Activated naive CD8-positive, alpha-beta T cell treated with anti-CD3 and anti-CD28 coated beads, Interleukin-2, amount 10 ng/mL, durations not matched to agents 7 days and 5 days (primary cell): ENCODE measurements at places on chromosomes 11 and 22. TPM values are rescaled to one million over a fixed set of nuclear protein-coding genes. Genes with fewer than 3 reads are reported as not detected.
A peak's percentile ranks its signal among the peaks of the same experiment; 100 is the strongest.

SYVN1 gene
- 45.1 TPM for total RNA-seq

DNA sequence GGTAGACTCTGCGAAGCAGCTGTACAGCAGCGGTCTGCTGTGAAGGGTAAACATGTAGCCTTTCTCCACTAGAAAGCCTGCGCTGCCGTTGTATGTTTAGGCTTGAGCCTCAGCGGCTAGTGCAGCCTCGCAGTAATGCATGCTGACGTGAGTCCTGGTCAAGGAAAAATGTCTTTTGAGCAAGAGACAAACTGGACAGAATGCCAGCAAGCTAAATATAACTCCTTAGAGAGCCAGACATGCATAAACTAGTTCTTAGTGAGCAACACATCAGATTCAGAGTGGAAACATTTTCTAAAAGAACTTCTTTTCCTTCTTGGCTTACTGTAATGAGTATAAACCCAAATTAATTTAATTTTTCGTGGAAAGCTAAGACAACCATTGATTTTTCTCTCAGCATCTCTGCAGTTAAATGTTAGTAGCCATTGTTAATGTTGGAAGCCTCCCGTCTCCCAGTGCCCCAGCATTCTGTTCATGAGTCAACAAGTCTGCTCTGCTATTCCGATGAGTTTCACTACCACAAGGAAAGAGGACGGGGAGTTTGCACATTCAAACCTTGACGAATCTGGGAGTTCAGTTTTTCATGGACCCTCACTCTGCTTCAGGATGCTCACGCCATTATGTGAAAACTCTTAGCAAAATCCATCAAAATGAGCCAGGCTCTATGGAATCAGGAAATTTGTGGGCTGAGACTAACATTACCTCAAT lies 51.4 kb downstream of the JAM3 start:
- DNase-seq = no peak

ESAM gene
- total RNA-seq = 0.91 TPM

GRCh38 chr22:27151407-27151806 lies 494.0 kb downstream of the MIAT start:
- DNase-seq = no peak

- DNase-seq = no peak
Measured at GRCh38 chr22:45197606-45198462, 34.1 kb downstream of the NUP50 start.

DNA sequence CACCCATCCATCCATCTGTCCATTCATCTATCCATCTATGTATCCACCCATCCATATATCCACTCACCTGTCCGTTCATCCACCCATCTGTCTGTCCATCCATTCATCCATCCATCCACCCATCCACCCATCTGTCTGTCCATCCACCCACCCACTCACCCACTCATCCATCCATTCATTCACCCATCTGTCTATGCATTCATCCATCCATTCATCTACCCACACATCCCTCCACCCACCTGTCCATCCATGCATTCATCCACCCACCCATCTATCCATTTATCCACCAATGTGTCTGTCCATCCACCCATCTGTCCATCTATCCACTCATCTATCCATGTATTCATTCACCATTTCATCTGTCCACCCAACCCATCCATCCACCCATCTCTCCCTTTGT lies 33.3 kb downstream of the NADSYN1 start:
- no peak for DNase-seq

ALX4 gene
- not detected for total RNA-seq

DNA sequence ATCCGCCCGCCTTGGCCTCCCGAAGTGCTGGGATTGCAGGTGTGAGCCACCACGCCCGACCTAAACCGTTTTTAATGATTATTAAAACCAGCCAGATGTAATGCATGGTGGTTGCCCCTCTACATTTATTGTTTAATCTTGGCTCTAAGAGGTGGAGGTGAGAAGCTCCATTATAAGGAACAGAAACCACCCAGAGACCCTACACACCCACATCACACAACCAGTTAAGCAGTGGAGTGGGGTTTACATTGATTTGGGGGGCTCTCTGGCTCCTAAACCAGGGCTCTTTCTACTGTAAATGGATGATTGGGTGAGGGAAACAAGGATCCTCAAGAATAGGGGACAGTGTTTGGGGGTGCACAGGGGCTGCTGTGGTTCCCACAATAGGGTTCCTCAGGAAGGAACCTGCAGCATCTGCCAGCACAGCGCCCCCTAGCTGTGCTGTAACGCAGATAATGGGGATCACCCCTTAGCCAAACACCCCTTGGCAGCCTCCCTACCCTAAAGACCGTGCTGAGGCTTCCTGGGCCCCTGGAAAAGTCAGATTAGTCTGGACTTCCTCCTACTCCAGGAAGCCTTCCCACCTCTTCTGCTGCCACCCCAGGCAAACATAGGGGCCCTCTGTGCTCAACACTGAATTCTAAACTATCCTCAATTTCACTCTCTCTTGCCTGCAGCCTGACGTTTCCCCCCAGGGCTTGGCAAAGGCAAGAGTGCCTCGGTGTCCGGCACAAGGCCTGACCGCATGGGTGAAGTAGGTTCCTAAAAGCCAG lies 2.4 kb downstream of the MPST start:
- DNase-seq = peak; percentile 69

IL17REL gene
- not detected for total RNA-seq

DNA sequence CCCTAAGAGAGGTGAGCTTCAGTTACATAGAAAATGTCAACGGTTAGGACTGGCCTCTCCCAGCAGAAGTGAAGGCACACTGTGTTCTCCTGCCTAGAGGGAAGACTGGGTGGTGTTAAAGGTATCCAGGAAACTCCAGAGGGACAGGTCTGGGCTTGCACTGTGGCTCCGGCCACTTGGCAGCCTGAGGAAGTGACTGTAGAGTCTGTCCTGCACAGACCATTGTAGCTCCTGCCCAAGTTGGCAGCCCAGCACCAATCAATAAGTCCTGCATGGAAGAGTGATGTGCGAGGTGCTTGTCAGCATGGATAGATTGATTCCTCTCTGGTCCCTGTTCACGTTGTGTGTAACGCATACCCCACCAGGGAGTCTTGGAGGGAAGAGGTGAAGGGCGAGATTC lies 284.8 kb downstream of the TENM4 start:
- DNase-seq = no peak

SLC29A2 gene
- total RNA-seq = 12.1 TPM

PDGFD gene
- total RNA-seq = 0.39 TPM

DNA sequence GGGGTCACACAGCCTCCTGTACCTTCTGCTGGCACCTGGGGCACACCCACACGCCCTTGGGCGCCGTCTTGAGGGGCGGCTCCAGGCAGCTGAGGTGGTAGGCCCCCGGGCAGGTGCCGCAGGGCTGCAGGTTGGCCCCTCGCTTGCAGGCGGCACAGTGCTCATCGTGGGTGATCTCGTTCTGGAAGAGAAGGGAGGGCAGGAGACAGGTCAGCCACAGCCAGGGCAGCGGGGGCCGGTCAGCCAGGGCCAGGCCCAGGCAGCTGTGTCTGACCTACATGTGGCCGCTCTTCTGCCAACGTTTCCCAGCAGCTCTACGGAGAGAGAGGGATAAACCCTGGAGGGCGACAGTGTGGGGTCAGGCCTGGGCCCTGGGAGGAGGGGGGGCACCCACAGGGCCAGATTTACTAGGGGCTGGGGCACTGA lies 121.9 kb downstream of the PHF21B start:
- no peak for DNase-seq

CATSPERZ gene
- total RNA-seq = not detected

DNA sequence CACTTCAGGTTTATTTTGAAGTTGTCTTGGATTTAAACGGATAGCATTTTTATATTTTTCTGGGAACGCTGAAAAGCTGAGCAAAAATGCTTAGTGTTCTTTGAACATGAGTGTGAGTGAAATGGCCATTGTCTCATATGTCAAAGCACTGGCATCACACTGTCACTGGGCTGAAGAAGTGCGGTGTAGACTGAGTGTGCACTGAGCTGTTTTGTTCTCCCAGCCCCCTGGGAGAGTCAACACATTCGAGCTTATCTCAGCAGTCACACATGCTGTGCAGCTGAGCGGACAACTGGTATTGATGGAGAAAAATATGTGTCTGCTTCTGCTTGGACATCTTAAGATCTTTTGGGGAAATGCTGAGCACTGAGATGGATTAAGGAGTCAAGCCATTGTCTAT lies 90.8 kb downstream of the TECTA start:
- no peak for DNase-seq

GRCh38 chr11:72446929-72447769 lies 12.8 kb upstream of the CLPB start:
- no peak for DNase-seq

CLCF1 gene
- 4.7 TPM for total RNA-seq

- DNase-seq = no peak
Measured at GRCh38 chr11:40701027-40701426, 758.4 kb downstream of the LRRC4C start.

CDC42EP1 gene
- total RNA-seq = not detected

MMP3 gene
- total RNA-seq = not detected

DNA sequence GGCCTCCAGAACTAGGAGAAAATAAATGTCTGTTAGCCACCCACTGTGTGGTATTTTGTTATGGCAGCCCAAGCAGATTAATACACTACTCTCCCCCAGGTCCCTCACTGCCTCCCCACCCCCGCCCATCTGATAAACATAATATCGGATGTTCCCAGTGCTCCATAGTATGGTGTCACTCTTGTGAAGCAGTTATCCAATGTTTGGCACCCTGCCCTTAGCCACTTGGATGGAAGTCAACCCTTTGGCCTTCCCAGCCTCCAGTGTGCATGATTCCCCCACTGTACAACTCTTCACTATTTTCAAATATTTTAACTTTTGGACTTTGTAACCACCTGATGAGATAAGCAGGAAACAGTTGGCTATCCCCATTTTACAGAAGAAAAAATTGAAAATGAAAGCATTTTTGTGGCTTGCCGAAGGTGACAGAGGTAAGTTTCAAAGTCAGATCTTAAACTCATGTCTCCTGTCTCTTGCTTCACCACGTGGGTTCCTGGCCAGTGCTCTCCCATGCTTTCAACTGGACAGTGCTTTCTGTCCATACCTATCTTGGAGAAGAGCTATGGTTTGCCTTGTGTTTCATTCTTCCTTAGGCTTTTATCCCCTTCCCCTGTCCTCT lies 53.2 kb downstream of the ALX4 start:
- DNase-seq = no peak

- DNase-seq = no peak
Measured at GRCh38 chr11:46114378-46114777, 6.9 kb downstream of the PHF21A start.

FGF3 gene
- total RNA-seq = not detected

DDTL gene
- total RNA-seq = not detected

DNA sequence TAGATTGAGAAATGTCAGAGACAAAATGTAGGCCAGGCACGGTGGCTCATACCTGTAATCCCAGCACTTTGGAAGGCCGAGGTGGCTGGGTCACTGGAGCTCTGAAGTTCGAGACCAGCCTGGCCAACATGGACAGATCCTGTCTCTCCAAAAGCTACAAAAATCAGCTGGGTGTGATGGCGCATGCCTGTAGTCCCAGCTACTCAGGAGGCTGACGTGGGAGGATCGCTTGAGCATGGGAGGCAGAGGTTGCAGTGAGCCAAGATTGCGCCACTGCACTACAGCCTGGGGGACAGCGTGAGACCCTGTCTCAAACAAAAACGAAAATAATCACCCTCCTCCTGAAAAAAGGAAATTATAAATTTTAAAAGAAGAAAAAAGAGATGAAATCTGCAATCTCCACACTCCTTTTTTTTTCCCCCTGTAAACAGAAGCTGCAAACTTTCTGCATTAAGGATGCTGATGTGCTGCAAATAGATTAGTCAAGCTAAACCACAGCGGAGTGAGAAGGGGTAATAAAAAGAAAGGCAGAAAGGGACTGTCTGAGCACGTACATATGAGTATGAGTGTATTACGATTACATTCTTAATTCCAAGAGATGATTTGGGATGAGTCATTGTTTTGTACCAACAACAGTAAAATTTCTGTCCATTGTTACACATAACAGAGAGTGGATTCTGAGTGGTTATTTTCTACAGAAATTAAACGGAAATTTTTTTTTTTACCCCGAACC lies 87.3 kb downstream of the SIK3 start:
- no peak for DNase-seq

- no peak for DNase-seq
Measured at GRCh38 chr22:39175353-39176142, 23.1 kb upstream of the CBX7 start.

MMP13 gene
- not detected for total RNA-seq

DNA sequence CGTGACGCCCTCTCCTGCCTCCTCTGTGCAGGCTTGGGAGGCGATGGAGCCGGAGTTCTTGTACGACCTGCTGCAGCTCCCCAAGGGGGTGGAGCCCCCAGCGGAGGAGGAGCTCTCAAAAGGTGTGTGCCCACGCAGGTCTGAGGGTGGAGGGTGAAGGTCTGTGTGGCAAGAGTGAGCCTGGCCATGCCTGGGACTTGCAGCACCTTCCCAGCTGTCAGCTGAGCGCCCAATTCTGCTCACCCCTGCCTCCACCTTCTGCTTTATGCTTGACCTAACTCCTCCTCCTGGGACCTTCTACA lies 2.5 kb downstream of the PARVG start:
- no peak for DNase-seq

FBXO7 gene
- total RNA-seq = 101 TPM

DNA sequence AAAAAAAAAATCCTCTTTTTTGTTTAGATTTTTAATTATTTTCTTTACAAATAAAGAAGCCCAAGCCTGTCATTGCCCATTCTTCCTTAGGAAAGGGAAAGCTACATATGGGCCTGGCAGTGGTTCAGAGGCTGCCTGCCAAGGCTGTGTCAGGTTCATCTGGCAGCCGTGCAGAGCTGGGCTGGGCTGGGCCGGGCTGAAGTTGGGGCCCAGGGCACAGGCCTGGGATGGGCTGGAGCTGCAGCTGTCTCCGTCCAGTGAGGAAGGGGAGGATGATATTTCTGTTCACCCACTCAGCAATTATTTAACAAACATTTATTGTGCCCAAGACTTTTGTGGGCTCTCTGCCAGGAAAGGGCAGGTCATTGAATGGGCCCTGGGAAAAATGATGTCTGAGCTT lies 4.6 kb downstream of the PRR5L start:
- DNase-seq = no peak

MUC6 gene
- total RNA-seq = not detected

TYR gene
- total RNA-seq = not detected

DNA sequence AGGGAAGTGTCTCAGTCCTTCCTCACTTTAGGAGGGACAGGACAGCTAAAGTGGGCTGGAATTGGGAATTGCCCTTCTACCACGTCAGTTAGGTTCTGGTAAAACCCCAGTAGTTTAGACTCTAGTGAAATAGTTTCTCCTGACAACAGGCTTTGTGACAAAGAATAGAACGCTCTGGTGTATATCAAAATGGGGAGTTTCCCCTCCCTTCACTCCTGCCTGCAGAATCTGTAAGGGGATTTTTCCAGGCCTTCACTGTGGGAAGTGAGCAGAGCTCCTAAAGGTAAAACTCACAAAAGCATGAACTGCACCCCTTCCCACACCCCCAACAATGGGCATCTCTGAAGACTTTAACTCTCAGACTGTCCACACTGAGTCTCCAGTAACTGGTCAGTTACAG lies 460.9 kb upstream of the LRRC4C start:
- no peak for DNase-seq

C11orf87 gene
- total RNA-seq = not detected
